ENCODE measurements at places on chromosomes 16 and 17.

DNA sequence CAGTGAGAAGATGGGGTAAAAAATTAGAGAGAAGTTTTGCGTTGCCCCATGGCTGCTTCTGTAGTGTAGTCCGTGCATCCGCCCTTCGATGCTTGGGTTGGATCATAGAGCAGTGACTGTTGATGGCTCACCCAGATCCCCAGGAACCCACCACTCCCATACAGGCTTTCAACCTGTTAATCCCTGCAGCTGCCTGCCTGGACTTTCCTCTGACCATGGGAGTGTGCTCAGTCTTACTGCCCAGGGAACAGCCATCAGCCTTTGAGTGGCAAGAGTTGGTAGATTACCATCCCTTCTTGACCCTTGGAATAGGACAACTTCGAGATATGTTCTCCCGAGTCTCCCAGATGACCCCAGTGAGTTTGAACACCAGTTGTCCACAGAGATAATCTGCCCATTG is 299.5 kb upstream of the HSBP1 start:
- no peak for DNase-seq

DNA sequence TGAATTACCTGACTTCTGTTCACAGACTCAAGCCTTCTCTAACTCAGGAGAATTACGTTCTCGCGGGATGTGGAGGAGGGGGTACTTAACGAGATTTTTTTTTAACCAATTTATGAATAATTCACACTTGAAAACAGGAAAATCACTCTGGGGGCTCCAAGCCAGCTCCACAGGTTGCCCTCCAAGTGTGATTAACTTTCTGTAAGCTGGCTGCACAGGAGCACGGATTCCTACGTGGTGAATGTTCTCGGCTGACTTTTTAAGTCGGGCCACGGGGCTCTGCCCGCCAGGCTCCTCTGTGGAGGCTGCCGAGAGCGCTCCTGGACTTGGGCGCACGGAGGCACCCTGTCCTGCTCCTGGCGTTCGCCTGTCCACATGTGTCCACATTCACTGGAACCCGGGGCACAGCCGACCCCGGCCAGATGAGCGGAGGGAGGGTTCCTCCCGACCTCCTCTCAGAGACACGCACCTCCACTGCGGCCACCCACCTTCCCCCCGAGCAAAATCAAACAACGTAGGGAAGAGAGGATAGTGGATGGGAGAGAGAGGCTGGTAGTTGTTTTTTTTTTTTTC is 147.1 kb upstream of the CHMP6 start:
- DNase-seq, result no peak

- DNase-seq, result no peak
These were observed 257.4 kb upstream of the IRX5 start for GRCh38 chr16:54673313-54673712.

GRCh38 chr16:89863741-89864526 is 9.5 kb upstream of the TCF25 start:
- DNase-seq, result no peak

- no peak for DNase-seq
These were observed 64.3 kb downstream of the IGF2BP1 start for GRCh38 chr17:49061524-49061943.

GRCh38 chr17:8557176-8557806 is 73.2 kb downstream of the MYH10 start:
- no peak for DNase-seq

DNA sequence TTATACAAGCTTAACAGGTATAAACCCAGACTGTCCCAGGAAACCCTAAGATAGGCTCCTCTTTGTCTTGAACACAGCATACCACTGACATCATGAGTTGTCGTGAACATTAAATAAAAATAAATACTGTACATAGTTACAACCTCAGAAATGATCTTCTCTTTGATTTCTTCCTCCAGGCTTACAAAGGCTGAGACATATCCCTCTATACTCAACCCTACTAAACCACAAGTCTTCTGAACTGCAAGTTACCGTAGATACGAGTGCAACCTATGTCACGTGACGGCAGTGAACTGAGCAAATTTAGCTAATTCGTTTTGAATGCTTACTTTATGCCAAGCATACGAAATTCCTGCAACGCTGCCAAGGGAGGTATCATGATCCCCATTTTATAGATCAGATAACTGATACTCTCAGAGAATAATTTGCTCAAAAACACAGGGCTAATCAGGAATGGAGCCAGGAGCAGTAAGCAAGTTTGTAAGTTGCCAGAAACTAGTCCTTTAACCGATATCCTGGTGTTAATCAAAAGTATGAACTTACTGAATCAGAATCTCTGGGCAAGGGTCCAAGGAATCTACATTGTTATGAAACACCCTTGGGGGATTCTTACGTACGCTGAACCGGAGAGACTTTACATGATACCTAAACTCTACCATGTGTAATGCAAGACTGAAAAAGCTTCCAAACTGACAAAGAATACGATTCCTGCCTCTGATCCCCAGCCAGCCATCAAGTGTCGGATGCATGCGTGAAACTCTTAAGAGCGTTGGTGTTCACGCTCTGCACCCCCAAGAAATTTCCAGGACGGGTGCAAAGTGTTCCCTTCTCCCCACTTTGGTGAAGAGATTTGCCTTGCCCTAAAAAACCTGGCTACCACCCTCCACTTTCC is 106.2 kb downstream of the XYLT1 start:
- DNase-seq, result peak; percentile 17

DNA sequence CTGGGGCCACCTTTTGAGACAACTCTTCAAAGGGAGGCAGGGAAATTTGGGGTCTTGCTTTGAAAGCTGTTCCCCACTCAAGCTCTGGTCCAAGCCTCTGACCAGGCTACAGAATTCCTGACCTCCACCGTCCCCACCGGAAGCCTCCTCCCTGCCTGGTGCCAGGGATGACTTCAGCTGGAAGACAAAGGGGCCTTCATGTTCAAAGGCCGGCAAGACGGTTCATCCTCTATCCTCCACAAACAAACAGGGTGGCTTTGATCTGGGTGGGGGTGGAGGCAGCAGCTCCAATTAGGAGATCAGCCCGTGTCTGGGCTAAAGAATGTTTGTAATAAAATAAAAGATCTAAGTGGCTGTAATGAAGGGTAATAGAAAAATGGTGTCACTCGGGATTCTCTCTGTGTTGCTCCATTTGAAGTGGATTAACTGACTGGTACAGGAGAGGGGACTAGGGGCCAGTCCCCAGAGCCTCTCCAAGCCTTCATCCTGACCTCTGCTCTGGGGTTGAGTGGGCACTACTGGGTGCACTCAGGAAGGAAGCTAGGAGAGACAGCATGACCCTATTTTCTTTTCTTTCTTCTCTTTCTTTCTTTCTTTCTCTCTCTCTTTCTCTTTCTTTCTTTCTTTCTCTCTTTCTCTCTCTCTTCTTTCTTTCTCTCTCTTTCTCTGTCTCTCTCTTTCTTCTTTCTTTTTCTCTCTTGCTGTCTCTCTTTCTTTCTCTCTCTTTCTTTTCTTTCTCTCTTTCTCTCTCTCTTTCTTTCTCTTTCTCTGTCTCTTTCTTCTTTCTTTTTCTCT is 27.5 kb upstream of the NKD1 start:
- no peak for DNase-seq
